ENCODE measurements at places on chromosomes 1 and 21. TPM values are rescaled to one million over a fixed set of nuclear protein-coding genes. Genes with fewer than 3 reads are reported as not detected.

DNALI1 gene
- 9.6 TPM for total RNA-seq

CDA gene
- total RNA-seq, result 31.5 TPM

S100A7A gene
- total RNA-seq, result not detected

AMY1C gene
- total RNA-seq, result not detected
